Cardiac septum (tissue), 1 donor: ENCODE measurements at places on chromosomes 1 and 21. TPM values are rescaled to one million over a fixed set of nuclear protein-coding genes. Genes with fewer than 3 reads are reported as not detected.

S100A12 gene
- total RNA-seq: 4.1 TPM

S100A1 gene
- 1,915 TPM for total RNA-seq

PCP4 gene
- 1.5 TPM for total RNA-seq

BPNT1 gene
- total RNA-seq: 16.2 TPM

DNA sequence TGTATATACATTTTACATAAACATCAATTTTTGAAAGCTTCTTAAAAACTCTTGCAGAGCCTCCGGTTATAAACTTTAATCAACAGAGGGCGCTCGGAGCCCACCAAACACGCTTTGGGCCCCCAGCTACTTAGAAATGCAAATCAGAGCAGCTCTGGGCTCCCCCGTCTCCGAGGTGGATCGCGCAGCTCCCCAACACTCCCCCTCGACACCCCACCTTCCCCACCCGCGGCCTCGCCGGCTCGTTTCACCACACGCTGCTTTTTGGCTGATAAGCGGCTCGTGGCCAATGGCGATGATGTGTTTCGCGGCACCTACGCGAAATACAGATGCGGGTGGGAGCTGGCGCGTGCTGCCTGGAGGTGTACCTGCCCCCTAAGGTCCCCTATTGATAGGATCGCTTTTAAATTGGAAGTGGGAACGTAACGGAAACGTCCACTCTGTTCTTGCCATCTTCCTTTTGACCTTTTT, 1.7 kb upstream of the KIF26B start:
- no peak for DNase-seq

GRCh38 chr1:184567009-184567408, 180.2 kb downstream of the C1orf21 start:
- DNase-seq: no peak

DNA sequence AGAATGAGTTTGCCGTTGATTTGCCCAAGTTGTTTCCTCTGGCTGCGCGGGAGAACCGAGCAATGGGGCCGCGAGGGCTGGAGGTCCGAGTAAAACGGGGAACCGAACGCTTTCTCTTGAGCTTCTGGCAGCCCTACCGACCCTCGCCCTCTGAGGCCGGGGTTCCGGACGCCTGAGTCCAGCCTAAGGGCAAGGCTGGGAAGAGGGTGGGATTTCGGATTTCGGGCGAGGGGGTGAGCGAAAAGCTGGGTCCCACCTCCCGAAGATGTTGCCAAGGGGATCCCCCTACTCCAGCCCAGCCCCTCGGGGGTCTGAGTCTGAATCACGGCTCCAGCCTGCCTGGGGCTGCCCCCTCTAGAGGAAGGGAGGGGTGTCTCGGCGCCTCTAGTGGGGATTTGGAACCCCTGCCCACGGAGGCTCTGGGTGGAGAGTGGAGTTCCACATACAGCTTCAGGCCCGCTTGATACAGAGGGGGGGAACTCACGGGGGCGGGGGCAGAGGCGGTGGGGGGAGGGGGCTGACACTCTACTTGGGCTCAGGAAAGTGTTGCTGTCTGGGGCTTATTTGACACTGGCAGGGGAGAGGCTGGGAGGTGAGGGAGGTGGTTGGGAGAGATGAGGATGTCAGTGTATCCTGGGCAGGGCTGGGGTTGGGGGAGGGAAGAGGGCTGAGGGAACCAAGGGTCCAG, 617 bp downstream of the KIRREL1 start:
- no peak for DNase-seq

TTC39A gene
- 20.3 TPM for total RNA-seq

GRCh38 chr1:199264283-199264682, 625.4 kb downstream of the PTPRC start:
- no peak for DNase-seq

DNA sequence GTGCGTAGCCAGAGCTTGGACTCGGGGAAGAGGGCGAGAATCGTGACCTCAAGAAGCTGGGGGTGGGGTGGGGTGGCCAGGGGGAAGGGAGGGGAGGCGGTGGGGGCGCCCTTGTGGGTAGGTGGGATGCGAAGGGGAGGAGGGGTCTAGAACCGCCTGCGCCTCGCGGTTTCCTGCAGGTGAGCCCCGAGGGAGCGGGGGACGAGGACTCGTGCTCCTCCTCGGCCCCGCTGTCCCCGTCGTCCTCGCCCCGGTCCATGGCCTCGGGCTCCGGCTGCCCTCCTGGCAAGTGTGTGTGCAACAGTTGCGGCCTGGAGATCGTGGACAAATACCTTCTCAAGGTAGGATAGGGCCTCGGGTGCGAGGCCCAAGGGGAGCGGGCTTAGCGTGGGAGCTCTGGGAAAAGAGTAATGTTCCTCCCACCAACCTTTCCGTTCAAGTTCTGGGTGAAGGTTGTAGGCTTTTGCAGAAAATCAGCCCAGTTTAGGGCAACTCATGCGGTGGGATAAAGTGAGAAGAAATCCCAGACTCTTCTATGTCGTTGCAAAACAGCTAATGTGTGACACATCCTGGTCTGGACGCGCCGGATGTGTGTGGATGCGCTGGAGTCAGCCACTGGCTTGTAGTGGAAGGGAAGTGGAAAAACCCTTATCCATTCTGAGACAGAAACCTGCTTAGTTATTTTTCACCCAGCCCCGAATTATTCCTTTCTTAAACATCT, 2.9 kb downstream of the LHX8 start:
- no peak for DNase-seq

NEGR1 gene
- 5.2 TPM for total RNA-seq
